ENCODE measurements at places on chromosomes 3 and 15.

DNA sequence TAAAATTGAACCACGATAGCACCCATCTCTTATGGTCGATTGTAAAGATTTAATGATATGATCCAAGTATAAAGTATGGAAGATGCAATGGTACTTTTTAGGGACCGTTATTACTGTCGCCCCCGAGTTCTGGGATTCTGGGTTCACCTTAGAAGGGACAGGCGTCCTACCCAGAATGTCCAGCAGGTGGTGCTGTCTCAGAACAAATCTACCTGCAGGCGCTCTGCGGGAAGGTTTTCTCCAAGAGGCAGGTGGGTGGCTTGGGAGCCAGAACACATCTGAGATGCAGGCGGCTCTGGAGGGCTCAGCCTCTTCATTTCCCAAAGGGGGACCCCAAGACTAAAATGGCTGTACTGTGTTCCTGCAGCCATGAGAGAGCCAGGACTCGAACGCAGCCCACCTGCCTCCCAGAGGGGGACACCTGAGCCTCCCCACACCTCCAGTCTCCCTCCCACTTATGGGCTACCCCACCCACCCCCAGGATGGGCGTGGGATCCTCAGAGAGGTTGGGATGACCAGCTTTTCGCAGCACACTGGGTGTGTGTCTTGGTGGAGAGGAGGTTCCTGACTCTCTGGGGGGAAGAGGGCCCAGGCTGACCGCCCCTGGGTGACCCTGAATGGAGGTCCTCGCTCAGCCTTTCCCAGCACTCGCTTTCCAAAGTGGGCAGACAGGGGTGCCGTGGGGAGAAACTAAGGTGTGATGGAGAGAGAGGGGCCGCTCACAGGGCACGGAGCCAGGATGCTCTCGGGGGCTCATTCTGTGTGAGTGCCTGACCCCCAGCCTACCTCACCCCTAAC is 28.1 kb upstream of the CORO2B start:
- peak; percentile 66 for DNase-seq

- DNase-seq, result no peak
Measured at GRCh38 chr3:38119248-38119544, 17.7 kb downstream of the ACAA1 start.

- no peak for DNase-seq
Measured at GRCh38 chr3:183809270-183809669, 16.1 kb downstream of the MAP6D1 start.

DNA sequence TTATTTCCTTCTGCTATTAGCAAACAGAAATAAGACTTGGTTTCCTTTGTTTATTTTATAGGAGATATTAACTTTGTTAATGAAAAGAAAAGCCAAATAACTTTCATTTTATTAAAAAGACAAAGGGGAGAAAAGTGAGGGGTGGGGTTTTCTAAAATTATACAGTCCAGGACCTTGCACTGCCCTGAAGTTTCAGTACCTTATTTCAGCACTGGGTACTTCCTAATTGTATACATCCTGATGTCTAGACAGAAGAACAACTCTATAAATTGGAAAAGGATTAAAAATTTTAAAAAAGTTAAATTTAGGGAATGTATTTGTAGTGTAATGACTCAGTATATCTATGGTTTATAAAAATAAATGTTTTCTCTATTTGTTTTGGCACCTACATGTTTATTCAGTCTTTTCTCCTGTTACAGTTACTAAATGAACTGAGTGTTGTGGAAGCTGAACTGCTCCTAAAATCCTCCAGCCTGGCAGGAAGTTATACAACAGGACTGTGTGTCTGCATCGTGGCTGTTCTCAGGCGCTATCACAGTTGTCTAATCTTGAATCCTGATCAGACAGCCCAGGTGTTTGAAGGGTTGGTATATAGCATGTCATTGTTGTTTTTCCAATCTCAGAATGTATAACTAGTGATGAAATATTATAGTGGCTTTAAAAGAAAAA is 27.6 kb upstream of the P2RY13 start:
- no peak for DNase-seq

DNA sequence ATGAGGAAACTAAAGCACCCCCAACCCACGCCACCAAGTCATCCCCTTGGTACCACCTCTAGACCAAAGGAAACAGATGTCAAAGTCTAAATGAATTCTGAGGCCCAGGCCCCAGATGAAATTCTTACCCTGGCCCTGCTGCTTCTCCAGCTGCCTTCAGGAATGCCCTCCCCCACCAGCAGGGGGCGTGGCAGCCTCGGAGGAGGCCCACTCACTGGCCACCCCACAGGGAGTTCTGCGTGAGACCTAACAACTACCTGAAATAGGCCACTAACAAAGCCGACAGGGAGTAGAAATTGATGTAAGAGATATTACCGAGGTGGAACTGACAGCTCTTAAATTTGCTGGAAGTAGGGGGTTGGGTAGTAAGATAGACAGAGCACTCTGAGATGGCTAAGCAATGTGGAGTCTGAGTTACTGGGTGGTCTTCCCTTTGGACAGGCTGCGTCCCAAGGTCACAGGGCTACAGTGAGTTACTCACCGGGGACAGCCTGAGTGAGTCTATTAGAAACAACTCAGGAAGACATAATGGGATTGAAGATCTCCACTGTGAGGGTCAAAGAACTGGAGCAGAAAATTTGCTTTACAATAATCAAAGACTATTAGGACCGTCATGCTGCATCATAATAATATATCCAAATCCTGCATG is 240.7 kb downstream of the SHOX2 start:
- DNase-seq, result no peak

DNA sequence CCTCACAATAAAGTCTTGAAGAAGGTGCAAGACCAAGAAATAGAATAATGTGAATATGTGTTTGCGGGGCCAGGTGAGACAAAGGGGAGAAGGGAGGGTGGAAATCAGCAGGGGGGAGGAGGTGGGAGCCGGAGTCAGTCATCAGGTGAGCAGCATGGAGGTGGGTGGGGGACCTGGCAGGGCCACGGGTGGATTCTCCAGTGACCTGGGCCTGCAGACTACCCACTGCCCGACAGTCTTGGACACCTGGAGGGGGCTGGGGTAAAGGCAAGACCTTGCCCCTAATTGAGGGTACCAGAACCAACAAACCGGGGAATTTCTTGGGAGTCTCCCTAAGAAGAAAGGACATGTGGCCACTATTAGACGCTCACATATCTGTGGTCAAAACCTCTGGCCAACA is 95.8 kb downstream of the CHSY1 start:
- DNase-seq, result no peak

- no peak for DNase-seq
Measured at GRCh38 chr15:62914461-62915079, 128.0 kb upstream of the TPM1 start.

GRCh38 chr3:58307639-58308215 is 1.4 kb downstream of the HTD2 start:
- DNase-seq, result no peak

DNA sequence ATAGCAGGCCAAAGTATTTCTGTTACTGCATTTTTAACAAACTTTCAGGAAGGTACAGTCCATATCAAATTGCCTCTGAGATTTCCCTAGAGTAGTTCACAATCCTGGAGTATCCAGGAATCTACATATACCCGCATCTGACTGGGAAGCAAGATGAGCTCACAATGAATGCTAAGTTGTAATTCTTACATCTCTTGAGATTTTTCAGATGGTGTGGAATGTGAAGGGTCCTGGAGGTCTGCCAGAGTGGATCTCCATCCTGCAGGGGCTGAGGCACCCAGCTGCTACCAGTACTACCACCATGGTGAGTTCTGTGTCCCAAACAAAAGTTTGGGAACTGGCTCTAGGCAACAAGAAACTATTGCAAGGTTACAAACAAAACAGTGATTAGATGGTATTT is 156.7 kb upstream of the CCDC54 start:
- no peak for DNase-seq
